Amniotic stem cell (primary cell): ENCODE measurements at places on chromosomes 6 and 20.
A peak's percentile ranks its signal among the peaks of the same experiment; 100 is the strongest.

DNA sequence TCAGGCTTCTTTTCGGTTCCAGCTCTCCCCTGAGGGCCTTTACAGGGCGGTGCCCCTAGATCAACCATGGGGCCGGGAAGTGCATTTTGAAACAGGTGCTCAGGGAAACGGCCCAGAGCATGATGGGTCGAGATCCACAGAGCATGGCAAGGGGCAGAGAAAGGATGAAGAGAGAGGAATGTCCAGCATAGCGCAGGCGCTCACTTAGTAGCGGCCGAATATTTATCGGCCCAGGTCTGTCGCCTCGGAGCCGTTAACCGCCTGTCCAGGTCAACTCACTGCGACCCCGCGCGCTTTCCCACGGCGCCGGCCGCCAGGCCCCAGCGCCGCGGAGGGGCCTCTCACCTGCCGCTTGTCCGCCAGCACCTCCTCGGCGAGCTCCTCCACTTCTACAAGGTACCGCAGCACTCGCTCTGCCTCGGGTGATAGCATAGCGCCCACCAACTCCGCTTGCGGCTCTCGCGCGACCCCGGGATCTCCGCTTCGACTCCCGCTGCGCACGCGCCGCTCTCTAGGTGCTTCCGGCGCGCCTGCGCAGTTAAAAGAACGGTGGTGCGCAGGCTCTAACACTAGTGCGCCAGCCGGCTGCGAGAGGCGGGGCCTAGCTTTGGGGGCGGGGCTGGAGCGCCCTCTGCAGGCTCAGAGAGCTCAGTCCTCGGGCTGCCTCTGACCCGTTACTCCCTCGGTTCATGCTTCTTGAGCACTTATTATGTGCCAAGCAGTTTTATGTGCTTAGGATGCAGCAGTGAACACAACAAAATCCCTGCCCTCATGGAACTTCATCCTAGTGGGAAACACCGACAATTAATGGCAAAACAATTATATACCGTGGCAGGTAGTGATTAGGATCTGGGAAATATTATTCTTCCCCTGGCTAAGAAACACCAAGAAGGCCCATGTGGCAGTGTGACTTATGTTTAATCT, at the start of gene PDRG1:
TSS of gene PDRG1 (minus strand) at position 517 of the 924 bp plus-strand sequence. CDS start at position 432, 85 bp downstream.
- DNase-seq: peak; percentile 92

DNA sequence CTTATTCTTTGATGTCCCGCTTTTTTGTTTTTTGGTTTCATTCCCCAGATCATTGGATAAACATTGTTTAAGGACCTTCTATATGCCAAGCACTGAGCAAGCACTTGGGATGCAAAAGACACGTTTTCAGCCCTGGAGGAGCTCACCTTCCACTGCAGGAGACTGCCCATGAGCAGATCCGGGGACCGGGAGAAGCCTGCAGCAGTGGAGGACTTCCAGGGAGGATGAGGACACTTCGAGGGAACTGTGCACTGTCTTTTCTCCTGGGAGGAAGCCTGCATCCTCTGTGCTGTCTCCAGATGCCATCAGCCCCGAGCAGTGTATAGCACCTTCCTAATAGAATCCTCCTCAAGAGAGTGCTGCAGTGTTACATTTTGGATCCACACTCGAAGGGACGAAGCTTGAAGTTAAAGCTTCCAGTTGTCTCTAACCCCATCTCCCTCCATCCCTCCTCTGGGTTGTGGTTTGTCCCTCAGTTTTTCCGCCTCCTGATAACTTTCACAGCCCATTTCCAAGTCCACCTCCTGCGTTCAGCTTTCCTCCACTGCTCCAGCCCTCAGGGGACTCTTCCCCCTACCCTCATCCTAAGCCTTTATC, 5.8 kb upstream of the KCNG1 start:
- no peak for DNase-seq

DNA sequence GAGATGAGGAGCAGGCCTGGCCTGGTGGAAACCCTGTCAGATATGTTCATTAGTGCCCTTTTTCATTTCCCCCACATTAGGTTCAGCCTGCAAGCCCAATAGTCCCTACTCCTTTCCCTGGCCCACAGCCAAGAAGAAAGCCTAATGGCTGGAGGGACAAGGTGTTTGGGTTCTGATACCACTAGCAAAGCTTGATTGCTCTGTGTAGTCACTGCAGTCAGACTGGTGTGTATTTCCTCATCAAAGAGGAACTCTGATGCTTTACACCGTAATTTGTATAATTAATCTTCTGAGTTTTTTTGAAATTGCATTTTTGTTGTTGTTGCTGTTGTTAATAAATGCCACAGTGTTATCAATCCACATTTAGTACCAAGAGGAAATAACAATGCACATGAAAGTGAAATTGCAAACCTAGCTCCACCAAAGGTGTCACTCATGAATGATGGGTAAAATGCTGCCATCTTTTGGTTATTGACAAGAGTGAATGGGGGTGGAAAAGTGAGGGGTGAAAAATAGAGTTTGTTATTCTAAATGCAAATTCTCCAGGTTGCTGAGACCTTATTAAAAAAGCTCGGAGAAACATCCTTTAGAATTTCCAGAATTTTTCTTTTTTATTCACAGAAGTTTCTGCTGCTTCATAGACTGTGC, 320.2 kb upstream of the POU3F2 start:
- DNase-seq: no peak

GRCh38 chr20:62010551-62011402, 54.9 kb downstream of the TAF4 start:
- peak; percentile 39 for DNase-seq

- DNase-seq: no peak
Measured at GRCh38 chr20:46546936-46547335, 3.5 kb downstream of the OCSTAMP start.

GRCh38 chr20:63706852-63707557, 771 bp downstream of the ARFRP1 start:
- no peak for DNase-seq

DNA sequence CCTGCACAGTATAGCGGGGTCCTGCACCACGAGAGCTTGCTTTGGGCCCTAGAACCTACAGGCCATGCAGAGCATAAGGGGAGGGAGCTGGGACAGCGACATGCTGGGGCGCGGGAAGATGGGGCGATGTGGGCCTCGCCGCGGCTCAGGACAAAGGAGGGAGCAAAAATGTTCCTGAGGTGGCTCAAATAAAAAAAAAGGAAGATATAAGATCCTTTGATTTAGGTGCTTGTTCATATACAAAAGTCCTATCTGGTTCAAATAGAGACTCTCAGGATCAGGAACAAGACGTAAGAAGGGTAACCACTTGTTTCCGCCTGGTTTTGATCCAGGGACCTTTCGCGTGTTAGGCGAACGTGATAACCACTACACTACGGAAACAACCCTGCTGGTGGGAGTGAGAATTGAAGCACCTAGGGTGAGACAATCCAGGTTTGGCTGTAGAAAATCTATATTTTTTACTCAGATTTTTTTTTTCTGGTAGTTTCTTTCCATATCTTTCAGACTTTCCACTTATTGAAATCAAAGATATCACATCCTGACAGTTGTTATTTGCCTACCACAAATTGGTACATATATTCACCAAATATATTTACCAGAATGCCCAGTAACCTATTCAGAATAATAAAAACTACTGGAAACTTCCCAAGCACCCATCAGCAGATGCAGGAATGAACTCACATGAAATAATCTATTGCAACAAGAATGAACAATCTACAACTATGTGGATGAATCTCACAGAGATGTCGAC, 177.9 kb upstream of the ZNF184 start:
- DNase-seq: no peak

- no peak for DNase-seq
Measured at GRCh38 chr6:102415891-102416290, 1022.4 kb downstream of the GRIK2 start.

- no peak for DNase-seq
Measured at GRCh38 chr6:47453372-47453936, 24.1 kb upstream of the CD2AP start.

DNA sequence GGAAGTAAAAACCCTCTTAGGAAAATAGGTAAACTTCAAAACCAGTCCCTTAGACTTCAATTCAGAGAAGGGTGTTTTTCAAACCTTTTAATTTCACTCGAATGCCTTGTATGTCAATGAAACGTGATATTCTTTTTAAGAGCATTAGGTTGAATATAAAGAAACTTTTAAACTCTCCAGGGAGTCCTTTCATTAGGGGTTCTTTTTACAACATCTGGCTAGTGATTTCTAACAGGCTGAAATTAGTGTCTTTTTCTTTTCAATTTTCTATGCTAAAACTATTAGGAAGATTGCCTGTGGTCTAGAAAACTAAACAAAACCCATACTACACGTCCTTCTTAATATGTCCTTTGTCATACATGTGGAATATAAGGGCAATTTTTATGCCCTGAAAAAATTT, 569.7 kb upstream of the CITED2 start:
- no peak for DNase-seq

DNA sequence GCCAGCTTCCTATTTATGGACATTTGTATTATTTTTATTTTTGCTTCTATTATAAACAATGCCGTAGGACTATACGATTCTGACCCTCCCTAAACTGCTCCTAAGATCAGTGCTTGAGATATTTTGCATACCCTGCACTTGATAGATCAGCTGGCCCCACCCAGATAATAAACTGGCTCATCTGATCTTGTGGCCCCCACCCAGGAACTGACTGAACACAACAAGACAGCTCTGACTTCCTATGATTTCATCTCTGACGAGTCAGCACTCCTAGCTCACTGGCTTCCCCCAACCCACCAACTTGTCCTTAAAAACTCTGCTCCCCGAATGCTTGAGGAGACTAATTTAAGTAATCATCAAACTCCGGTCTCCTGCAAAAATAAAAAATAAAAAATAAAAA, 34.9 kb upstream of the TFAP2A start:
- DNase-seq: no peak

GRCh38 chr6:47464052-47464451, 13.5 kb upstream of the CD2AP start:
- no peak for DNase-seq

GRCh38 chr6:37141281-37142049, 28.5 kb upstream of the PIM1 start:
- DNase-seq: no peak

GRCh38 chr6:114272582-114272981, 70.2 kb downstream of the HS3ST5 start:
- DNase-seq: no peak

- no peak for DNase-seq
Measured at GRCh38 chr6:252775-253535, 39.3 kb upstream of the DUSP22 start.

DNA sequence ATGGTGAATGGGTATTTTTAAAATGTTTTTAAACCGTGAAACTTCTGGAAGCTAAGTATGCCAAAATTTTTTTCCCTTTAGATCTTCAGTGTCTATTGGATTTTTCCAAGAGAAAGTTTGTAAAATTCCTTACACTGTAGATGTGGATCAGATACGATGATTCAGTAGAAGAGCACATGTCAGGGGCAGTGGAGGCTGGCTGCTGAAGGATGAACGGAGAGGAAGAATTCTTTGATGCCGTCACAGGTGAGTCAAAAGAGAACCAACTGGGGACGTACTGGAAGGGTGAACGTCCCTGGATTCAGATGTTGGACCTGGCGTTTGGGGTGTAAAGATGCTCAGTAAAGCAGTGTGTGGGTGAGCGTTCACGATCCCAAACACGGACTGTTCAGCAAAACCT, 17.7 kb downstream of the OSBPL2 start:
- no peak for DNase-seq

GRCh38 chr20:5786930-5787795, 37.0 kb downstream of the SHLD1 start:
- DNase-seq: no peak

- peak; percentile 40 for DNase-seq
Measured at GRCh38 chr20:45373353-45374100, 4.6 kb downstream of the TP53TG5 start.

- no peak for DNase-seq
Measured at GRCh38 chr20:19265646-19266374, 53.4 kb downstream of the SLC24A3 start.

GRCh38 chr6:1461207-1461606, 71.8 kb downstream of the FOXF2 start:
- DNase-seq: no peak

- DNase-seq: no peak
Measured at GRCh38 chr6:5389086-5389745, 127.9 kb downstream of the FARS2 start.

DNA sequence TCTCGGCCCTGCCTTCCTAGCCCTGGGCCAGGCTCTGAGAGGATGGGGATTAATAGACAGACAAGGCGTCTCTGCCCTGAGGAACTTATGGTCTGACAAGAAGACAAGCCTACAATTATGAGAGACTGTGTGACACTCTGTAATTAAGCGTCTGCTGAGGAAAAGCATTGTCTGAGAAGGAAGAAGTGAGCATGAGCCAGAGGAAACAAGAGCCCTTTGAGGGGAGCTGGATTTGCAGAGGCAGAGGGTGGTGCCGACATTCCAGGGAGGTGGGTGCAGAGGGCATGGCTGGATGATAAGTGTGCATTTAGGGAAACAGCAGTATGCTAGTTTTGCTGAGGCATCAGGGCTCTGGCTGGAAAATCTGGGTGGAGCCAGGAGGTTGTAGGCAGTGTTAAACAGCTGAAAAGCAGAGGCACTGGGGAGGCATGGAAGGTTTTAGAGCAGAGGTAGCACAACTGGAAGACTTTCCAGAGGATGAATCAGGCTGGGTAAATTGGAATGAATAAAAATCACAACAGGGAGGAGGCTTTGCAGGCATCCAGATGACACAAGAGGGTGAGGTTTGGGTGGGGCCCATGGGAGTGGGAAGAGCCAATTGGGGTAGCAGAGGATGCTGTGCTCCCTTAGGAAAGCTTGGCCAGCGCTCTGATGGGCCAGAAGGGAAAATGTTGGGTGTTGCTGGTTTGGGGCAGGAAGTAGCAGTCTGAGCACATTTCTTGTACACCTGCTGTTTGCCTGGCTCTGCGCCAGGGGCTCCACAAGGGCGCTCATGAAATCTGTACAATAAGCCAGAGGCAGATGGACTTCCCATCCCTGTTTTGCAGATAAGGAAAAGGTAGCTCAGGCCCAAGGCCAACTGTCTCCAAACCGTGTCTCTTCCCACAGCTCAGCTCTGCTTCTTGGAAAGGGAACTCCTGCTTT, 74.0 kb upstream of the MYL9 start:
- DNase-seq: no peak

DNA sequence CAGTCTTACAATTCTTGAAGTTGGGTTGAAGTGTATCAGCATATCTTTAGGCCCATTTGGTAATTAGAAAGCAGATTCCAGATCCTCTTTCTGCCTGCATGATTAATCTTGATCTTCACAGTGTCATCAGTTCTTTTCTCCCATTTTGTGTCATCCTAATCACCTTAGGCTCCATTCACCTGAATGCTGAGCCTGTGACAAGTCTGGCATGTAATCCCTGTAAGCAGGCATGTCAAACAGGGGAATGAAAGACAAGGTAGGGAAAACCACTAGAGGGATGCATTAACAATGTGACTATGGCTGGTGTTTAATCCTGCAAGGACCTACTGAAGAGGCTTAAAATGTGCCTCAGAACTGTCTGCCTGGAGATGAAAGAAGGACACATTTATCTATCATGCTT, 848.8 kb downstream of the TFAP2A start:
- no peak for DNase-seq

- DNase-seq: no peak
Measured at GRCh38 chr6:106631346-106631745, 2.0 kb downstream of the QRSL1 start.

GRCh38 chr20:50498071-50498776, 12.0 kb upstream of the PTPN1 start:
- DNase-seq: no peak

- DNase-seq: peak; percentile 7
Measured at GRCh38 chr6:144131248-144131709, 19.0 kb upstream of the STX11 start.
